ENCODE measurements at places on chromosomes 4 and X. TPM values are rescaled to one million over a fixed set of nuclear protein-coding genes. Genes with fewer than 3 reads are reported as not detected.

Gene HEPH
- 29.5 TPM for total RNA-seq

Gene SMIM10L2A
- total RNA-seq = 0.33 TPM

Gene CXCL6
- total RNA-seq = 19.0 TPM

Gene DUSP9
- not detected for total RNA-seq

Gene CT45A2
- total RNA-seq = not detected

Gene F9
- not detected for total RNA-seq

Gene IL2
- not detected for total RNA-seq

Gene GPR78
- 2.0 TPM for total RNA-seq

Gene WNK3
- 10.5 TPM for total RNA-seq

Gene TLR7
- total RNA-seq = not detected

Gene TMEM164
- 11.8 TPM for total RNA-seq

Gene ASB9
- not detected for total RNA-seq

Gene TBC1D9
- total RNA-seq = 12.8 TPM

Gene SLC10A6
- 0.18 TPM for total RNA-seq

Gene INTU
- 6.0 TPM for total RNA-seq

Gene TCP11X1
- not detected for total RNA-seq

Gene ERAS
- total RNA-seq = not detected

Gene GPR34
- total RNA-seq = not detected

Gene ADAMTS3
- 5.0 TPM for total RNA-seq

Gene TIMM17B
- 7.0 TPM for total RNA-seq

Gene IGFBP7
- 2,449 TPM for total RNA-seq

Gene FAM9B
- not detected for total RNA-seq

Gene PFKFB1
- total RNA-seq = 0.09 TPM

Gene WDR17
- 2.6 TPM for total RNA-seq

Gene PAGE2
- not detected for total RNA-seq

Gene DOK7
- total RNA-seq = not detected

Gene BMP15
- not detected for total RNA-seq

Gene FAM47A
- not detected for total RNA-seq

Gene SPANXA2
- not detected for total RNA-seq

Gene APELA
- total RNA-seq = not detected

Gene RIBC1
- total RNA-seq = 1.6 TPM

Gene SHISA3
- 6.0 TPM for total RNA-seq

Gene NDST3
- not detected for total RNA-seq

Gene GAGE2A
- total RNA-seq = not detected

Gene IQCM
- total RNA-seq = 0.27 TPM

Gene SPCS3
- total RNA-seq = 45.5 TPM

Gene GRK4
- 16.5 TPM for total RNA-seq

Gene TNIP3
- 0.72 TPM for total RNA-seq

Data from fibroblast of the aortic adventitia (primary cell).